ENCODE measurements at places on chromosomes 12 and 14. TPM values are rescaled to one million over a fixed set of nuclear protein-coding genes. Genes with fewer than 3 reads are reported as not detected.
A peak's percentile ranks its signal among the peaks of the same experiment; 100 is the strongest.

- no peak for DNase-seq
Measured at GRCh38 chr14:102736956-102737355, 40.3 kb upstream of the TRAF3 start.

DNA sequence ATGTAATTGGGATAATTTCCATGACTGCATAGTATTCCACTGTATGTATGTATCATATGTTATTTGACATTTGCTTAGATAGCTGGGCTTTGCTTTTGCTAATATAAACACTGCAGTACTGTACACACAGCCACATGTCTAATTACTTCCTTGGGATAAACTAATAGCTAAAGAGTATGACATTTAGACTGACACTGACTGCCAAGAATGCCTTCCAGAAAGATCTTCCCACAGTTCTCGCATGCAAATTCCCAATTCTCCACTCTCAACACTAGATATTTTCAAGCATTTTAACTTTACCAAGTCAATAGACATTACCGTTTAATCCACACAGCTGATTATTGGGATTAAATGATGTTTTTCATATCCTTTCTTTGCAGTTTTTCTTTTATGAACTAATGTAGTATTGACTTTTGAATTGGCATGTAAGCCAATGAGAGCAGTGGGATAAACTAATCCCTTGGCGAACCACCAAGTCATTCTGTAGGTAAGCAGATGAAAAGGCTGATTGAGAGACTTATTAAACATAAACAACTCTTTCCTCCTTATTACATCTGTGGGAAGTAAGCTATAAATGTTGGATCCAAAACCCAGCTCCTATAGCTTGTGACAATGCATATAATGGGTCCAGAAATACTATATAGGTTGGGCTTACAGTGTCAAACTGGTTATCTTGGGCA, 55.5 kb downstream of the STON2 start:
- DNase-seq, result no peak

DNA sequence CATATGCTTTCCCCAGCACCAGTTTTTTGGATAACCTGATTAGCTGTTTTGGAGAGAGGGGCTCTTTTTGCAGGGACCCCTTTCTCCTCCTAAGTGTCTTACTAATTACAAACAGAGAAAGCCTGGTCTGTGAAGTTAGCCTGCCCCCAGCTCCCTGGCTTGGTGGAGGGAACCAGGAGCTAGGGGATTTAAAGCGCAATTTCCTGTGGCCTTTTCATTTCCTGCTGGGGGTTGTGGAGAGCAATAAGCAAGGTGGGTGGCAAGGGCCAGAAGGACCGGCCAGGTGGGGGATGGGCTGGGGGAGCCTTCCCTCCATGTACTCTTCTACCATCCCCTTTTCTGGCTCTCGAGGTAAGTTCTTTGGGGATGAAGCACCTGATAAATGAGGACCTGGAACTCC, 4.1 kb upstream of the CISTR start:
- DNase-seq, result no peak

DNA sequence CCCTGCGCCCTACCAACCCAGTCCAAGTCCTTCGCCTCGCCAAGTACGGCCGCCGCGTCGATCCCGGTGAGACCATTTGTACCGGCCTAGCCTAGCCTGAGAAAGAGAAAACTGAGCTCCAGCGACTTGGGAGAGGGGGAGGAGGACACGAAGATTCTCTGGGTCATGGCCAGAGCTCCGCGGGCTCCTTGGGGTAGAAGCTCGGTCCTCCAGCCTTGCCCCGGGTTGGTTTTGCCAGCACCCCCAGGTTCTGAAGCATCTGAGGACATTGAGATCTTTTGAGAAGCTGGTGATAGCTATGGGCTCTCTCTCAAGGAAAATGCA, 7.3 kb downstream of the LHX5 start:
- DNase-seq, result no peak

GRCh38 chr14:49446801-49447200, 139.4 kb downstream of the RPS29 start:
- DNase-seq, result no peak

GRCh38 chr14:89352976-89353765, 63.9 kb downstream of the FOXN3 start:
- no peak for DNase-seq

DNA sequence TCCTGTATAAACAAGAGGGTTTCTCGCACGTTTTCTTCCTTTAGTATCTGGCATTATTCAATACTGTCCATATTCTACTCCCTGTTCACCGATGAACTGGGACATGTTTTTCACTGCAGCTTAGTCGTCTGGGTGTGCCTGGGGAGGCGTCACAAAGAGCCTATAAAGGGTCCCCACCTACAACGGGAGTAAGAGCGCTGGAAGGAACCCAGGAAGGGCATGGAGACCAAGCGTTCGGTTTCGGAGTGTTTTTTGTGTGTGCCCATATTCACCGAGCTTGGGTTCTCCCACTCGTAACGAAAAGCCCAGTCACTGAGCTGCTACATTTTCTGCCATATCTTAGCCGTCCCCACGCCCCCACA, 592 bp upstream of the USP15 start:
- DNase-seq, result no peak

- DNase-seq, result no peak
Measured at GRCh38 chr12:99573980-99574379, 73.6 kb upstream of the GARIN6 start.

- DNase-seq, result peak; percentile 85
Measured at GRCh38 chr12:111570084-111570961, 28.8 kb downstream of the ATXN2 start.

GRCh38 chr12:130266751-130267150, 70.9 kb upstream of the PIWIL1 start:
- no peak for DNase-seq

Gene INSM2
- total RNA-seq, result not detected

- DNase-seq, result peak; percentile 85
Measured at GRCh38 chr12:4663971-4664505, 15.1 kb downstream of the NDUFA9 start.

GRCh38 chr12:75658901-75659823, 147.8 kb upstream of the KRR1 start:
- peak; percentile 88 for DNase-seq

DNA sequence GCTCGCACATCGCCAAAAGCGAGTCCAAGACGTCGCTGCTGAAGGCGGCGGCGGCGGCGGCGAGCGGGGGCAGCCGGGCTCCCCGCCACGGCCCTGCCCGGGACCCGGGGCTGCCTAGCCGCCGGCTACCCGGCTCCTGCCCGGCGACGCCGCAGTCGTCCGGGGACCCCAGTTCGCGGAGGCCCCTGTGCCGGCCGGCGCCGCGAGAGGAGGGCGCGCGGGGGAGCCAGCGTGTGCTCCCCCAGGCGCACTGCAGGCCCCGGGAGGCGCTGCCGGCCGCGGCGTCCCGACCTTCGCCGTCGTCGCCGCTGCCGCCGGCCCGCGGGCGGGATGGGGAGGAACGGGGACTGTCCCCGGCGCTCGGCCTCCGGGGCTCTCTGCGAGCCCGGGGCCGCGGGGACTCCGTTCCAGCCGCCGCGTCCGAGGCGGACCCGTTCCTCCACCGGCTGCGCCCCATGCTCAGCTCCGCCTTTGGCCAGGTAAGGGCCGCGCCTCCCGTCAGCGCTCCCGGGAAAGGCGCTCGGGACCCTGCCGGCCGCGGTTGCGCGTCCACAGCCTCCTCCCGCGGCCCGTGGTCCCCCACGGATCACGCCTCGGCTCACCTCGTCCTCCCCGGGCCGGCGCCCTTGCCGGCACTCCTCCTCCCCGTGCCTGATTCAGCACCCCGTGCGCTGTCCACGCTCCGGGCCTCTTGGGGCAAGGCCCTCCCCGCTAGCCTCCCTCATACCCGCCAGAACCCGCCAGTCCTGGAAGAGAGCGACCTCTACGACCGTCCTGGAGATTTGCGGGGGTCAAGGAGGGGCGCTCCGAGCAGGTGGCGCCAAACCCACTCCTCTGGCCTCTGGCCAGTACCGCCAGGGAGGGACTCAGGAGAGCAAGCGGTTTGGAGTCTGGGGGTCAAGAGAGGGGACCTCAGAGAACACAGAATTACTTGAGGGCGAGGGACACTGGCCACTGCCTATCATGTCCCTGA, 721 bp downstream of the CABP1 start:
- peak; percentile 36 for DNase-seq

DNA sequence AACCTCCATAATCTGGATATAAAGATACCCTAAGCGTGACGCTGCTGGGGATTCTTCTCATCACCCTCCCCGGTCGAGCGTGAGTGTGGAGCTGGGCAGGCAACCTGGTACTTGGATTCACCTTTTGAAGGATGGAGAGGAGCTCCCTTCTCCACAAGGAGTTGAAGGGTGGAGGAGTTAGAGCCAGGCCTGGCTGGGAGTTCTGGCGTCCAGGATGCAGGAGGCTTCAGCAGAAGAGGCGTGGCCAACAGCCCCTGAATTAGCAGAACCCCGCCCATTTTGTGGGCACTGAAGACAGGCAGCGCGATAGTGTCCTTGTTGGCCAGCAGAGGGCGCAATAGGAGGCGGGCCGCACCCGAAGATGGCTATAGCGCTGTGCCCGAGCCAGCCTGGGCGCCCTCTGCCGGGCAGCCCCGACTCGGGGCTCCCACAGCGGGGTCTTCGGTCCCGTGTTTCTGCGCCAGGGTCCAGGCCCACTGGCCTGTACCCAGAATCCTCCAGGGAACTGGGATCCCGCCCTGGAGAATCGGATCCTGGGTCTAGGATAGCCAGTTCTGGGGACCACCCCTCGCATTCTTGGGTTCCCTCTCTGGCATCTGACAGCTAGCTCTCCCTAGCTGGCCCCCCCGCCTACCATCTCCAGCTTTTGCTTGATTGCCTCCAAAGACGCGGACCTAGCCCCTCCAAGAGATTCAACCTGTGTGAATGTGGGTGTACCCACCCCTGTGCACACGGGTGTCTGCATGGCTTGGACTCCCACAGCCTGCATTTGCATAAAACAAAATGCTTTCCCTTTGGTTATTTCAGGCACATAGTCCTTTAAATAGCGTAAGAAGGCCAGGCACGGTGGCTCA, 26.0 kb upstream of the SMUG1 start:
- DNase-seq, result peak; percentile 88

DNA sequence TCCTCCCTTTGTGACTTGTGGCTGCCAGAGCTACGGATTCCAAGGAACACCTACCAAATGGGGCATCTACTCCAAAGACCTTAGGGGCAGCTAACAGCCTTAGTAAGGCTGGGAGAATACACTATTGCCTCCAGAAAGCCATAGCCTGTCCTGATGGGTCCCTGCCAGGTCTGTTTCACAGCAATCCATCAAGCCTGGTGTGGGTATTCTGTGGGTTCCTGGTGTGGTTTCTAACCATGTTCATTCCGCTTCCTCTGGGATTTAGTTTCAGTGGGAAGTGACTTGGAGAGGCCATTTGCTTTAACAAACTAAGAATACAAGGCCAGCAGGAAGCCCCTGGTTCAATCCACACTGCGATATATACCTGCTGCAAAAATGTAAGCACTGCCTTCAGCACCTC, 220.5 kb downstream of the FOXN3 start:
- DNase-seq, result no peak
